Kidney epithelial cell (primary cell): ENCODE measurements at places on chromosomes 3 and 15. TPM values are rescaled to one million over a fixed set of nuclear protein-coding genes. Genes with fewer than 3 reads are reported as not detected.

GRCh38 chr15:42131826-42132806 is 24.3 kb downstream of the PLA2G4F start:
- no peak for DNase-seq

DNA sequence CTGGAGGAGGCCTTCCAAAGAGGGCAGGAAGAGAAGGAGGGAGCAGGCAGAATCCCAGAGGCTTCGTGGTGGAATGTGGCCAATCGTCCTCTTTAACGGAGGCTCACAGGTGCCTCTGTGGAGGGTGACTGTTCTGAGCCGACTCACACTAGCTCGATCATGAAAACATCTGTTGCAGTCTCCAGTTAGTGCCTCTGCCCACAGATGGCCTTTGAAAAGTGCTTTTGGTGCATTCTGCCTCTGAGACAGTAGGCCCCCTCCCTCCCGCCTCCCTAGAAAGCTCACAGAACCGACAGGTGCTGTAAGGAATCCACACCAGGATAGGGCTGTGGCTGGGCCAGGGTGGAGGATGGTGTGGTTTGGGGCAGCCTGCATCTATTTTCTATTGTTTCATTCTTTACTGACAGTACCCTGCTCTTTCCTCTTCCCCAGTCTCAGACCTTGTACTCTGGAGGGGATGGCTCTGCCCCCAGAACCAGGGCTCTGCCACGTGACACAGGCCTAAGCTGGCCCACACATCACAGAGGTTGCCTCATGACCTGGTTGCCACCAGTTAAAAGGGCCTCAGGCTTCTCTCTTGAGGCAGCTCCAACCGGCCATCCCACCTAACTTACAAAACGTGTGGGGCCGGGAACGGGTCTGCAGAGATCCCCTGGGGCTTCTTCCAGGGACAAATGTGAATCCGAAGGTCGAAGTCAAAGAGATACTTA is 27.2 kb upstream of the PIGZ start:
- DNase-seq: no peak

DNA sequence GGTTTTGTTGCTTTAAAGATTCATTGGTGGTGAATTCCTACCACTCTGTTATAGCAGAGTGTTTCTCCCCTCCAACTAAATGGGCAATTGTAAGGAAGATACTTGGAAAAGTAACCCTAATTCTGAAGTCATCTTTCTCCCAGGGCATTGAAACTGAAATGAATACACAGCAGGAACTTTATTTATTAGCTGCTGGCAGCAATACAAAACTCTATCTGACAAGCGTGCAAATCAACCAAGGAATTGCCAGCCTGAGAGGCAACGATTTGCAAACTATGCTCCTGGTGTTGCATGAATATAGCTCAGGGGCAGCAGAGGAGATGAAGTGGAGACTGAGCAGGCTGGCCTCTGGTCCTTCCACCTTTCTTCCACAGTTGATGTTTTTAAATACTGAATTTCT is 48.9 kb downstream of the CD200R1 start:
- no peak for DNase-seq

Gene SH2D7
- not detected in 2 replicates for total RNA-seq
